ENCODE measurements at places on chromosomes 7 and 10.

DNA sequence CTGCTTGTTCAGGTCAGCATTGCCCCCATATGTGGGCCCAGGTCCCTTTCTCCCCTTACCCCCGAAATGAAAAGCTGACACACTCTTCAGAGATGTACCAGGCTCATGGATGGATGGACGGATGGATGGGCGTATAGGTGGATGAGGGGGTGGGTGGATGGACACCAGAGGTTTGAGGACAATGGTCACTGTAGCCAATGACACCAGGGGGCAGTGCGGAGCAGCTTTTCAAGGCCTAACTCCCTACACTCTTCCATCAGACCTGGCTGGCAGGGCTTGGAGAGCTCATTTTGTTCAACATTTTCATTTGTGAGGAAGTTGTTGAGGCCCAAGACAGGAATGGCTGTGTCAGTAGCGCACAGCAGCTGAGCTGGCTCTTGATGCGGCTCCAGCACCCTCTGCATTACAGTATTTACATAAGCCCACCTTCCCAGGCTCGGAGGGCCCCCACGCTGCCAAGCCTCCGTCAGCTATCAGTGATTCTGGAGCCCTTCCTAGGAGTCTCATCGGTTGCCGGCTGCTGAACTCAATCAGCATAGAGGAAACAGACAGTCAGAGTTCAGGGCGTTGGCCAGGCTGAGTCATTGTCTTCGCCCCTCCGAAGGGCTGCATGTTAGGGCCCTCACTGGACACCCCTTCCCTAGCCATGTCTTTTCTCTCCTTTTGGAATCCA is 11.6 kb upstream of the FFAR4 start:
- DNase-seq: no peak

GRCh38 chr10:27207350-27207749 is 33.2 kb downstream of the ACBD5 start:
- no peak for DNase-seq

GRCh38 chr10:29317423-29318021 is 28.7 kb downstream of the LYZL1 start:
- DNase-seq: no peak

DNA sequence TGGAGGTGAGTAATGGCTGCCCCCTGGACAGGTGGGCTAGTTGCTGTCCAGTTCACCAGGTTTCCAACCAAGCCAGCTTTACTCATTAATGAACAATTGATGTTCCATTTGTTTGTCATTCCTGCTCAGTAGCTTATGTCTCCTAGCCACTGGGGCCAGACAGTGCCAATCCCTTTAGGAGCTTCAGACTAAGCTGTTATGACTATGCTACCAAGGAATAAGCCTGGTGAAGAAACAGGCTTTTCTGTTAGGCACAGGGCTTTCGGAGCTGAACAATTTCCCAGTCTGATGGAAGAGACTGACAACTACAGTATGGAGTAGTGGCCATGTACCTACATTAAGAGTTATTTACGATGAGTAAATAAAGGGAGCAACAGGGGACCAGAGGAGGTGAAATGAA is 2.1 kb upstream of the FMC1 start:
- DNase-seq: no peak

- DNase-seq: no peak
These were observed 91.2 kb upstream of the RET start for GRCh38 chr10:42985436-42986316.

- DNase-seq: no peak
These were observed 20.5 kb upstream of the FAM13C start for GRCh38 chr10:59382831-59383295.

- no peak for DNase-seq
These were observed 2.8 kb upstream of the ZC3HAV1L start for GRCh38 chr7:139038691-139039090.

DNA sequence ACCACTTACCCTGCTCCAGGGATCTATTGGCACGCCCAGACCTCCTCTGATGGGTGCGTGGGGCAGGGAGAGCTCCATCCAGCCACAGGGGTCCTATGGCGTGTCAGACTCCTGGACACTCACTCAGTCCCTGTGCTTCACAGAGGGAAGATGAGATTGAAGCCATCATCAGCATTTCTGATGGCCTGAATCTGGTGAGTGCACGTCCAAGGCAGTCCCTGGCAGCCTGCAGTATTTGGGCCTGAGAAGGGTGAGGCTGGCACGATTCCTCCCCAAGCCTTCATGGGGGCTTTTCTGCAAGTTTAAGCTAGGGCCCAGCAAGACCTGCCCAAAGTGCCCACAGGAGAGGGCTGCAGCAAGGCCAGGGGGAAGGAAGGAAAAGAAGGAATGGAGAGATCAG is 3.3 kb downstream of the CDHR1 start:
- DNase-seq: no peak

DNA sequence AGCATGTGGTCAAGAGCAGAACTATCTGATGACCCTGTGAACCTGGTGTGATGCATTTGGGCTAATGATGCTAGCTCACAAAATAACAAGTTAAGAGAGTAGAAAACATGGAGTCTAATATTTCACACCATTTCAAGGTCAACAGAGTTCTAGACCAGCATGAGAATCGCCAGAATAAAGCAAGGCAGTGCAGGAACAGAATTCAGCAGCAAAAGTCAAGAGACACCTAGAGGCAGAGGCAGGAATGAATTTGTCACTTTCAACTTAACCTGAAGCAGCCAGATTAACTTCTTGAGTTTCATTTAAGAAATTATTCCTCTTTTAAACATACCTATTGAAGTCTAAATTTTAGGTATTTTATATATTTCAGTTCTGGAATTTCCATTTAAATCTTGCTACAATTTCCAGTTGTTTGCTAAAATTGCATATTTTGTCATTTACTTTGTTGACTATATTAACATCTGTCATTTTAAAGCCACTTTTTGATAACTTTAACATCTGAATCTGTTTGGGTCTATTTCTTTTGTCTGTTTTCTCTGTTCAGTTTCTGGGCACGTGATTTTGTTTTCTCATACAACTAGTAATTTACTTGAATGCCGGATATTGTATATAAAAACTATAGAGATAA is 44.2 kb upstream of the PRSS58 start:
- DNase-seq: no peak

DNA sequence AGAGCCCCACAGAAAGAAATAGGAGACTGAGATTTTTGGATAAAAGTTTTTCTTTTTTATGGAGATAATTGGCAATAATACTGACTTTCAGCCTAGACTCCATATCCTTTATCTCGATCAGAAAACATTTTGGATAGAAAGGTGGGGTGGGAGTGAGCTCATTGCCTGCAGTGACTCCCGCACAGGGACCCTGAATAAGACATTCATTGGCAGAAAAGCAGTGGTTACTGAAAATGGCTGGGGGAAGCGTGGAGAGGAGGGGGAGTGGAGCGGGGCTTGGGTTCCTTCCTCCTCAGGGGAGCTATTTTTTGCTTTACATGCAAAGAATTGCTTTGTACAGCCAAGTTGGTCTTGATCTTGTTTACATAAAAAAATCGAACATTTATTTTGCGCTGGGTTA is 90.4 kb upstream of the BMPER start:
- DNase-seq: no peak

DNA sequence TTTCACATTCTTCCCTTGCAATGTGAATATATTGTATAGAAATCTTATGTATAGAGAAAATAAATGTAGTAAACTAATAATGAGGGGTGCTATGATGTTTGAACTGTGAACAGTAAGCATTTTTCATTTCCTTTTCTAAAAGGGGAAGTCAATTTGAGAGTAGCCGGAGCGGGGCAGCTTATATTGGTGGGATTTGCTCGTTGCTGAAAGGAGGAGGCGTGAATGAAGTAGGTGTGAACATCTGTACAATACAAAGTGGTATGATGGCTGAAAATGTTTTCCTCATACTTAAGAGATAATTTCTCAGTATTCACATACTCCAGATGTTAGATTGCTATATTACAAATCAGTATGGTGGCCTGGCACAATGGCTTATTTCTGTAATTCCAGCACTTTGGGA is 87.1 kb downstream of the SRI start:
- no peak for DNase-seq

- DNase-seq: no peak
These were observed 29.5 kb downstream of the CDCA7L start for GRCh38 chr7:21916176-21916575.

DNA sequence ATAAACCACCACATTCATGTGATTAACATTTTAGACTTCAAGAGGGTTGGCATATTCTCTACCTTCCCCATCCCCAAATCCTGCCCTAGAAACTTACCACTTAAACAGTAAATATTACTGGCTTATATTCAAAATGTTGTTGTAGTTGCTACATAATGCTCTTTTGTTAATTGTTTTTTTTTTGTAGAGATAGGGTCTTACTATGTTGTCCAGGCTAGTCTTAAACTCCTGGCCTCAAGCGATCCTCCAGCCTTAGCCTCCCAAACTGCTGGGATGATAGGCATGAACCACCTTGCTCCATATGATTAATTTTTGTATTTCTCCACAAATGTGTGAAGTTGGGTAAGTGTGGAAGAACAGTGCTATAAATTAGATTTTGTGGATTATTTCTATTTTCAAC is 6.5 kb downstream of the PDK4 start:
- DNase-seq: no peak

DNA sequence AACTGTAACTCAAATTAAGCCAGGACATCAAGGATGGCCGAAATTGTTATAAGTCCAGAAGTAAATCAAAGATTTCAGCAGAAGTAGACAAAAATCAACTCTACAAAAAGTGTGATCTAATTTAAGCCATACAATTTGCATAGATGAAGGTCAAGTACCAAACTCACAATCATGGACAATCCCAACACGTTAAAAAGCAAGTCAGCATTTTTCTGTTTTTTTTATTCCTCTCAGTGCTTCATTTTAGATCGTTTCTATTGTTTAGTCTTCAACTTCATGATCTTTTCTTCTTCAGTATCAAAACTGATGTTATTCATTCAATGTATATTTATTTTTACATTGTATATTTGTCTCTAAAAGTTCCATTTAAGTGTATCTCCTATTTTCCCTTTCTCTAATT is 674.3 kb upstream of the PHF14 start:
- DNase-seq: no peak

DNA sequence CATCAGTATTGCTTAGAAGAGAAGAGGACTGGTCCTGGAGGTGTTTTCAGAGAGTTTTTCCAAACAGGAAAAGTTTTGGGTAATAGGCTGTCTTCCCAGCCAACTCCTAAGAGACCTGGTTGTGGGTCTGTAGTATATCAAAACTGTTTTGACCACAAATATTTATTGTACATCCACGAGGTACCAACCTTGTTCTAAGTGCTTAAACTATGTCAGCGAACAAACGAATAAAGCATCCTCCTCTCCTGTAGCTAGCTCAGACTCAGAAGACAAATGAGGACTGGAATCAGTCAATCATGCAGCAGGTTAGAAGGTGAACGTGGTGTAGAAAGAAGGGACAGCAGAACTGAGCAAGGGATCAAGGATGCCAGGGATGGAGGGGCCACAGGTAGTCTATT is 61.6 kb upstream of the MKI67 start:
- no peak for DNase-seq

- no peak for DNase-seq
These were observed 142.1 kb upstream of the PTPRZ1 start for GRCh38 chr7:121730869-121731268.

DNA sequence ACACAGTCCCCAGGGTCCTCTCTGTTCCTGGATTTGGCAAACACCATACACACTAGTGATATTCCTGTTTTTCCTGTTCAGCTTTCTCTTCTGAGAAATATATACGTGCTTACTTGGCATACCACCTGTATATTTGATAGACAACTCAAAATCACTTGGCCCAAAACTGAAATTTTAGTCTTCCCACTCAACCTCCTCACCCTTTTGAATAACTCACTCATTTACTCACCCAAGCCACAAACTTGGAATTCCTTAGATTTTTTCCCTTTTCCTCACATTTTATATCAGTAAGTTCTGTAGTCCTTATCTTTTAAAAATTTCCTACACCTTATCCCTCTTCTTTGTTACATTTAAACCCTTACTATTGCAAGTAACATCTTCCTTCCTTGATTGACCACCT is 143.4 kb downstream of the PPP1R3A start:
- DNase-seq: no peak

DNA sequence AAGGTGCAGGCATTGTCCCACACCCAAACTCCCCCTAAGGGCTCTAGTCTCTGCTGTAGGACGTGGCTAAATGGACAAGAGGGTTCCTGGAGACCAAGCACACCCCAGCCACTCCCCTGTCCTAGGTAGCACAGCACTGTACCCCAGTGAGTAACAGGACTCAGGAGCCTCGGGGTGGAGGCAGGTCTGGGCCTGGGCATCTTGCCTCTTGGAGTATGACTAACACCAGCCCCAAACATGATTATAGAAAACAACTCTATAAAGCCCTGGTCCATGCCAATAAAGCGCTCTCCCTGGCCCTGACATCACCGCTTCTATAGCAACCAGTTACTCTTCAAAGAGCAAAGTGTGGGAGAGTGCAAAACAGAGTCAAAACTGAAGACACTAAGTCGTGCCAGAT is 195.0 kb downstream of the CALN1 start:
- no peak for DNase-seq

DNA sequence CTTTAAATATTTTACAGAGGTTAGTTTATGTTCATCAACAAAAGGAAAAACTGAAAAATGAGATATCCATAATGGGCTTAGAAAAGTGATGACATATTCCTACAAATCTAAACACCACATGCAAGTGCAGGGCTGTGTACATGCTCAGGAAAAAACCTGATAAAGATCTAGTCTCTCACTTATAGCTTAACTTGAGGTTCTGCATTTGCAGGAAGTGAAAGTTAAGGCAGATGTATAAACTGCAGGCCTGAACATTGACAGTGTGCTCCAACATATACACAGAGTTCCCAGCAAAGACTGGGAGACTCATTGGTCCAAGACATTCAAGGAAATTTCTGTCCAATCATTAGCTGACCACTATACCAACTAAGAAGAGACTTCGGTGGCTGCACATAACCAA is 63.8 kb upstream of the RET start:
- DNase-seq: no peak

- DNase-seq: no peak
These were observed 473.5 kb upstream of the FOXK1 start for GRCh38 chr7:4208586-4208985.

GRCh38 chr10:60399328-60399727 is 9.7 kb upstream of the ANK3 start:
- DNase-seq: no peak

DNA sequence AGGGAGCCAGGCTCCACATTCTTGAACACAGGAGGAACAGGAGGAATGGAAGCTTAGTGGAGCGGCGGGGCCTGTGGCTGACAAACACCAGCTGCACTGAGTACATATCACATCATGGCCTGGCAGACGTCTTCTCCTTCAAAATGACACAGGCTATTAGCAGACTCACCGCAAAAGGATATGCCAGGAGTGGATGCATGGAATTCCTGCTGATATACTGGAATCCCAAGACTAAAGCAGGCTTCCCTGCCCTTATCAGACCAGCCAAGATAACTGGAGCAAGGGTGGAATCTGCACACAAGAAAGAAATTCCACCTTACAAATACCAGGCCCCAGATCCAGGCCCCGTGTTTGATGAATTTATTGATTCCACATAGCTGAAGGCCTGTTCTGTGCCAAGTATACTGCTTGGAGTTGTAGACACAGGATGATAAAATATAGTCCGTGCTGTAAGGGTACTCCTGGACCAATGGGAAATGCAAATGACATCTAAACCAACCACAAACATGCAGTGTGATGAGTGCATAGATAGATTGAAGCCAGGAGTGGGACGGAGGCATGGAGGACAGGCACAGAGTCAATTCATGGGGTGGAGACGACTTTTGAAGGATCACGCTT is 480.5 kb upstream of the ZMIZ1 start:
- DNase-seq: no peak
